ENCODE measurements at places on chromosomes 12 and 14.
A peak's percentile ranks its signal among the peaks of the same experiment; 100 is the strongest.

DNA sequence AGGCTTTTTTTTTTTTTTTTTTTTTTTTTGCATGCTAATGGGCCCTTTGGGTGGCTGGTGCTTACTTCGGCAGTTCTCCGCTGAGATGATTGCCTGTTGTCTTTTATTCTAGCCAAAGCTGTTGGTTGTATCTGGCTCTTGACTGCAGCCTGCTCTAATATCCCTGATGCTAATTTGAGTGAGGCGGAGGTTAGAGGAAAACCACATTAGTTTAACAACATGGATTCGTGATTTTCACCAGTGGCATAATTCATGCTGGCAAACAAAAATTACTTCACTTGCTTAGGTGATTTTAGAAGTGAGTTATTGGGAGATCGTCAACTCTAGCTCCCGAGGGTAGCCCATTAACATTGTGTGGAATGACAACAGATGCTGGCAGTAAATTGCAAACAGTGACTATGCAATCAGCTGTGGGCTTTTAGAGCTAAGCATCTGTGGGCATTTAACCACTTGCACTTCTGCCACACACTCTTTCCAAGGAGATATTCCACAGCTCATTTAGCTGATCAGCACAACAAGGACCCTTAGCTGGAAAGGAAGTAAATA, 97.6 kb upstream of the ZDHHC17 start:
- DNase-seq, result no peak

- no peak for DNase-seq
Observed at GRCh38 chr14:86027990-86028389, 498.0 kb downstream of the FLRT2 start.

- no peak for DNase-seq
Observed at GRCh38 chr12:21642707-21643389, 14.8 kb downstream of the LDHB start.

- DNase-seq, result no peak
Observed at GRCh38 chr14:98218218-98218617, 1053.8 kb downstream of the BCL11B start.

DNA sequence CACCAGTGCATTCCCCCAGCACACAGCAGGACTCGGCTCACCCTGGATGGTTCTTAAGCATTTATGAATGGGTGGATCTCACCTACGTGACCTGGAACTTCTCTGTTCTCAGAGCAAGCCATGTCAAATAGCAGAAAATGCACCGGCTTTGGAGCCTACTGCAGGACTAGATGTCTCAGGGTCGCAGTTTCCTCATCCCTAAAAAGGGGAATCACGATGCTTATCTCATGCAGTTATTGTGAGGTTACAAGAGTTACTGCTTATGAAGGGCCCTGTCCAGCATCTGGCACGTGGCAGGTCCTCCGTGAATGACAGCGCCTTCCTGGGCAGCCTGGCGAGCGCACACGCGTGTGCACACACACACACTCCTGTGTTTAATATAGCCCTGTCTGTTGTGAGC, 128.5 kb downstream of the ETV6 start:
- no peak for DNase-seq

DNA sequence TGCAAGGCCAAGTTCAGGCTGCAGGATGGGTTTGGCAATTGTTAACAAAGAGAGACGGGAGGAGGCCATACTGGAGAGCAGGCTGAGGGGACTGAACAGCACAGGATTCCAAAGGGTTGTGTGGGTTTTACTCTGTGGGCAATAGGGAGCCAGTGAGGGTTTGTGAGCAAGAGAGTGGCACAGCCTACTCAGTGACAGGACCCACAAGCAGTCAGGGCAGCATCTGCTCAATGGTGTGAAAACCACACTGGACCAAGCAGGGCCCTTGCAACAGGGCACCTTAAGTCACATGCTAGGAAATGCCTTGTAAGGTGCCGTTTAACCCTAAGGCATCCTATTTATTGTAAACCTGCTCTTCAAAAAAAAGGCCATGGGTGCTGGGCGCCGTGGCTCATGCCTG, 22.0 kb downstream of the SYNE3 start:
- no peak for DNase-seq

DNA sequence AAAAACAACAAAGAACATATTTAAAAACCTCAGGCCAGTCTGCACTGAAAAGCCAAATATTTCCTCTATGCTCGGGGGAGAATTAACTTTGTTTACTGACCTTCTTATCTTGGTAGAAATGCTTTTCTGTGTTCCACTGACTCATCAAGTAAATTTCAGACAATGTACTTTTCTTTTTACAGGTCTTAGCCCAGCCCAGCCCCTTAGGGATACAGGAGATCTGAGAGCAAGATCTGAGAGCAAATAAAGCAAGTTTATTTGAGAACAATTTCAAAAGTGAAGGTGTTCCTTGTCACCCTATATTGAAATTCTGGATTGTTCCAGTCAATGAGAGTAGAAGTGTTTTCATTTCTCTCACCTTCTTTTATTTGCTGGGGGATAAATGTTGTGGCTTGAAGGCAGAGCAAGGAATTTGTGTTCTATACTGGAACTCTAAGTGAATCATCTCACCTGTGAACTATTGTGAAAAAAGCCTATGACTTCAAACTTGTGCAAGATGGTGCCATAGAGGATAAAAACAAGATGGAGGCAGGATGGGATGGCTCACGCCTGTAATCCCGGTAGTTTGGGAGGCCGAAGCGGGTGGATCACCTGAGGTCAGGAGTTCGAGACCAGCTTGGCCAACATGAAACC, 7.9 kb upstream of the GPRC5A start:
- DNase-seq, result no peak

GRCh38 chr12:111442301-111443045, 36.8 kb downstream of the SH2B3 start:
- no peak for DNase-seq

DNA sequence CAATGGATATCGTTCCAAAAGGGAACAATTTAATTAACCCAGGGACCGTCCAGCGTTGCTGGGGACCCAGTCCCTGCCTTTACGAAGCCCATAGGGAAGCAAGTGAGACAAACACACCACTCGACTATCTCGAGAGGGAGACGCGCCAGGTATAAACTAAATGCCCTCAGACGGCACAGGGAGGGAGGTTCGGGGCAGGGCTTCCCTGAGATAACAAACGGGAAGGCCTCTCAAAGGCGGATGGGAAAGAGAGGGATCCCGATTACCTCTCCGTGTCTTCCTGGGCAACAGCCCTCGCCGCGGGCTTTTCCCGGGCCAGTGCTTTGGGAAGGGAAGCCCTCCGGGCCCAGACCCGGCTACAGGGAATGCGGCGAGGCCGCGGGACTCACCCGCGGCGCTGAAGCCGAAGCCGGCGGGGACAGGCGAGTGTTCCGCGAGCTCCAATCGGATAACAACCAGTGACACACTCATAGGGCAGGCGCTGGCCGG, 390 bp downstream of the BRAP start:
- DNase-seq, result no peak

DNA sequence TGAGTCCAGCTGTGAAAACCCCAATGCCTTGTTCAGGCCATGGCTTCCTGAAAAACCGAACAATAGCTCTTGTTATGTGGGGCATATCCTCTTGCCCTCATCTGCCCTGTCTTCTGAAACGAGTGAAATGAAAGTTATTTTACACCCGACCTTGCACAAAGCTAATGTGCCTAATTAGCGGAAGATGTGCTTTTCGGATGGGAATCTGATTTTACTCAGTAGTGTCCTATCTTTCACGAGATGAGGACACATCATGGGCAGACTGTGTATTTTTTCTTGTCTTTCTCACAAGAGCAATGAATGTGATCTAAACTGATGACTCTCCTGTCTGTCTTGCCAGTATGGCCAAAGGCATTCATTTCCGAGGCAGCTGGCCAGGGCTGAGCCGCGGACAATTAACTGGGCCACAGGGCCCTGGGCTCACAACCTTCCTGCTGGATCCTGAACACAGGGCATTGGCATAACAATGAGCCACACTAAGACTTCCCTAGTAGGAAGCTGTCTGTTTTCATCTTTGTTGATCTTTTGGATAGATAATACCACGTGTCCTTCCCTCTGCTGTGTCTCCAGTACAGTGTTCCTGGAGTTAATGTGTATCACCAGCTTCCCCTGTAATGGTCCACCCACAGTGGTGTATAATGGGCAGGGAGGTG, 86.0 kb upstream of the HIF1A start:
- peak; percentile 74 for DNase-seq

All from AG20443 (cell line).